ENCODE measurements at places on chromosomes 5 and 9.

- H3K4me1 ChIP-seq, result peaks cover 2% of the 10 kb centered on the region
- no peak overlapping the region for H3K4me3 ChIP-seq
- H3K36me3 ChIP-seq, result no peaks in the 10 kb centered on the region
- no peak overlapping the region for H3K27ac ChIP-seq
- DNase-seq, result no peak
These were observed 10.2 kb downstream of the CMYA5 start for GRCh38 chr5:79699763-79700400.

DNA sequence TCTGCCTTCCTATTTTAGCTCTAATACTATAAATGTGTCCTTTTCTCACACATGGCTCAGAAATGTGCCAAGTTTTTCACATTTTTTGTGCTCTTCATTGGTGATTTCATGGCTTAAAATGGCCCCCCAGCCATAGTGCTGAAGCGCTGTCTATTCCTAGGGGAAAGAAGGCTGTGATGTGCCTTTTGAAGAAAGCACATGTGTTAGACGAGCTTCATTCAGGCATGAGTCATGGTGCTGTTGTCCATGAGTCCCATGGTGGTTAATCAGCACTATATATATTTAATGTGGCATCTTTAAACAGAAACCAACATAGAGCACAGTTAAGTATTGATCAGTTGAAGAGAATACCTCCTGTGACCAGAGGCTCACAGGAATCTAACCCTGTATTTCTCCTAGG is 55.8 kb downstream of the PDE8B start:
- no peak overlapping the region for H3K4me3 ChIP-seq
- H3K27ac ChIP-seq, result no peak overlapping the region
- no peaks in the 10 kb centered on the region for H3K36me3 ChIP-seq
- peak; percentile 56 for DNase-seq
- no peaks in the 10 kb centered on the region for H3K27me3 ChIP-seq
- H3K4me1 ChIP-seq, result no peaks in the 10 kb centered on the region

DNA sequence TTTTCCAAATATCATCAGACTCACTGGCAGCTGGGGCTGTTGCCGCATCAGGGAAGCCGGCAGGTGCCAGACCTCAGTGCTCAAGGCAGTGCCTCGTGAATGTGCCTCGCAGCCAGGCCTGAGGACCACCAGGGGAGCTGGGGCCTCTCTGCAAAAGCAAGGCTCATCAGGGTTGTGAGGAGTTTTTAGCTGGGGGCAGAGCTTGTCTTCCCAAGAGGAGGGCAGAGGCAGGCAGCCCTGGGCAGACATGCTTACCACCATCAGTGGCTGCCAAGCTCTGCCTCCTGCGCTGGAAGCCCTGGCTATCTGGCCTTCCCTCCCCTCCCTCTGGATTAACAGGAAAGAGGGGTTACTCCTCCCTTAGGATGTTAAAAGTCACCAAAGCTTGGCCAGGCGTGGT is 8.8 kb upstream of the TBC1D9B start:
- H3K4me1 ChIP-seq, result peaks cover 7% of the 10 kb centered on the region
- H3K27ac ChIP-seq, result no peak overlapping the region
- H3K4me3 ChIP-seq, result no peak overlapping the region
- no peak for DNase-seq

DNA sequence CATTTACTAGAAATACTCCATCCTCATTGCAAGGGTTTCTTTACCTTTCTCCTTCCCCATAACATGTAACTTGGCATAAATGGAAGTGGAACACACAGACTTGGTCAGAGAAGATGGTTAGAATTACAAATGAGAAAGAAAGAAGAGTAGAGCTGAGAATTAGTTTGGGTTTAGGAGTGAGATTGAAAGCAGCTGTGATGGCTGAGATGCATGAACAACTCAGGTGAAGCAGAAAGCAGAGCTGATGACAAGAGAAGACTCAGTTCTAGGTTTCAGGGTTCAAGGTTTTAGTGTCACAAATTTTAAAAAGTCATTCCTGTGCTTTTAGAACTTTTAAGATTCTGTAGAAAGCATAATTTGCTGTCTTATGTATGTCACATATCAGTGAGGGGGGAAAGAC is 54.0 kb downstream of the TMEM161B start:
- no peak for DNase-seq
- no peak overlapping the region for H3K27ac ChIP-seq
- no peak overlapping the region for H3K4me3 ChIP-seq

DNA sequence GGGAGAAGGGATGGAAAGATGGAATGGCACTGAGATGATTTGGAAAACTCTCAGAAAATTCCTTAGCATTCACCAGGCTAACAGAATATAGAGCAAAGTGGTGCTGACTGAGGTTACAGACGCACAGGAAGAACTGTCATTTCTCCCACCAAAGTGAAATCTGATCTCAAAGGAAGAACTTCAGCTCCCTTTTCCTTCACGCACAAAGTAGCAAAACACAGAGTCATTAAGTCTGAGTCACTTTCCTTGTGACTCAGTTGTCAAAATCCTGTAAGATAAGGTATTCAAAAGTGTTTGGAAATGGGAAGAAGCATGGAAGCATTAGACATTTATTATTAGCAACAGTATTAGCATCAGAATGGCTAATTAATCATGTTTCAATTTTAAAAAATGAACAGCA is 11.7 kb downstream of the MPDZ start:
- peak; percentile 94 for DNase-seq
- no peak overlapping the region for H3K4me3 ChIP-seq
- no peaks in the 10 kb centered on the region for H3K27me3 ChIP-seq
- H3K36me3 ChIP-seq, result peaks cover 3% of the 10 kb centered on the region

DNA sequence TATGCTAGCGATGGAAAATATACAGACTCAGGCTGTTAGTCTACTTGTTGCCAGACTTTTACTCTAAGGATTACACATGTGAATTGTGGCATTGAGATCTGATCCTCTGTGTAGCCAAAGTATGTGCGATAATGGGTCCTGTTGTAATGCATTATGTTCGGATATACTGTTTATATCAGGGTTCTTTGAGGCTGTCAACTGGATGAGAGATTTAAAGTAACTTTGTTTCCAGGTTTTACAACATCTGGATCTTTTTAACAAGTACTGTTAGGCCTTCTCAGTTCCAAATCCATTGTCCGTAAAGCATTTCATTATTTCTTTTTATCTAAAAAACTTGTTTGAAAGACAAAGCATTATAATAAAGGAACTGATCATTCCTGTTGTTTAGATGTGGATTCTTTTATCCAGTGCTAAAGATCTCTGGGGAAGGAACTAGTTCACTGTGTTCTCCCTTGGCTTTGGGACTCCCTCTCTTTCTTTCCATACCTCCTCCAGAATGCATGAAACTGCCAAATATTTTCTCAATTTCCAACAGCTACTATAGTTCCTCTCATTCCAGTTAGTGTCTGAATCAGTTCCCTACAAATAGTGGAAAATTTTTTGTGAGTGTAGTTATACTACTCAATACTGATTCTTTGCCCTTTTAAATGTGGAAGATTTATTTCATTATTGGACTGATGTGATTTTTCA is 68.8 kb downstream of the HACD4 start:
- H3K36me3 ChIP-seq, result no peaks in the 10 kb centered on the region
- H3K27me3 ChIP-seq, result no peaks in the 10 kb centered on the region
- H3K27ac ChIP-seq, result no peak overlapping the region
- H3K4me3 ChIP-seq, result no peak overlapping the region

DNA sequence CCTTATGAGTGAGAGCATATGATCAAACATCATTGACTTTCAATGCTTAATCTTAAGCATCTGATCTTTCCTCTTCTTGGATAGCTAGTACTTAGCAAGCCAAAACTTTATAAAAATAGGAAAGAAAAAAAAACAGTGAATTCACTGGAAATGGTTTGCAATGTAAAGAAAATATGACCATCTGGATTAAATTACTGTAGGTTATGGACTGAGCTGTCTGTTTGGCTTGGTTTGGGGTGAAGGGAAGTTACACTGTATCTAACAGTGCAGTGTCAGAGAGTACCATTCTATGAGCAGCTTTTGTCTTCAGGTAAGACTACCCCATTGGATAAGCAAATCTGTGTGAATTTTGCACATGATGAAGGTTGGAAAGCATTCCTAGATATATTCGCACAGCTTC is 151.4 kb downstream of the TLE1 start:
- no peaks in the 10 kb centered on the region for H3K27me3 ChIP-seq
- H3K27ac ChIP-seq, result no peak overlapping the region
- H3K4me1 ChIP-seq, result no peaks in the 10 kb centered on the region
- H3K4me3 ChIP-seq, result no peak overlapping the region
- peak; percentile 49 for DNase-seq

DNA sequence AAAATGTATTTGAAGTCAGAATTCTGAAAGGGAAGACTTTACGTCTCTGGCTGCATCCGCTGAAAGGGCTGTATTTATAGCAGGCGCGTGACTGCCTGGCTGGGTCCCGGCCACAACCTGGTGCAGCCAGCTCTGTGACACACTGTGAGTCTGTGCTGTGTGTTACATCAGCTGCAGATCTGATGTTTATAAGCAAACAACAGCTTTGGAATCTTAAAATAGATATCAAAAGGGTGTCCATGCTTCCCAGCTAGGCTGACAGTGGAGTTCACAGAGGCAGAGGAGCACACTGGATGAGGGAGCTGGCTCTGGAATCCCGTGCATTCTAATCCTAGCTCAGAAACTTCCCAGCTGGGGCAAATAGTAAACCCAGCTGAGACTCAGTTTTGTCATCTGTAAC is 433.4 kb upstream of the BRINP1 start:
- H3K27ac ChIP-seq, result no peak overlapping the region
- no peaks in the 10 kb centered on the region for H3K36me3 ChIP-seq
- H3K27me3 ChIP-seq, result no peaks in the 10 kb centered on the region
- no peaks in the 10 kb centered on the region for H3K4me1 ChIP-seq
- no peak for DNase-seq
- no peak overlapping the region for H3K4me3 ChIP-seq

DNA sequence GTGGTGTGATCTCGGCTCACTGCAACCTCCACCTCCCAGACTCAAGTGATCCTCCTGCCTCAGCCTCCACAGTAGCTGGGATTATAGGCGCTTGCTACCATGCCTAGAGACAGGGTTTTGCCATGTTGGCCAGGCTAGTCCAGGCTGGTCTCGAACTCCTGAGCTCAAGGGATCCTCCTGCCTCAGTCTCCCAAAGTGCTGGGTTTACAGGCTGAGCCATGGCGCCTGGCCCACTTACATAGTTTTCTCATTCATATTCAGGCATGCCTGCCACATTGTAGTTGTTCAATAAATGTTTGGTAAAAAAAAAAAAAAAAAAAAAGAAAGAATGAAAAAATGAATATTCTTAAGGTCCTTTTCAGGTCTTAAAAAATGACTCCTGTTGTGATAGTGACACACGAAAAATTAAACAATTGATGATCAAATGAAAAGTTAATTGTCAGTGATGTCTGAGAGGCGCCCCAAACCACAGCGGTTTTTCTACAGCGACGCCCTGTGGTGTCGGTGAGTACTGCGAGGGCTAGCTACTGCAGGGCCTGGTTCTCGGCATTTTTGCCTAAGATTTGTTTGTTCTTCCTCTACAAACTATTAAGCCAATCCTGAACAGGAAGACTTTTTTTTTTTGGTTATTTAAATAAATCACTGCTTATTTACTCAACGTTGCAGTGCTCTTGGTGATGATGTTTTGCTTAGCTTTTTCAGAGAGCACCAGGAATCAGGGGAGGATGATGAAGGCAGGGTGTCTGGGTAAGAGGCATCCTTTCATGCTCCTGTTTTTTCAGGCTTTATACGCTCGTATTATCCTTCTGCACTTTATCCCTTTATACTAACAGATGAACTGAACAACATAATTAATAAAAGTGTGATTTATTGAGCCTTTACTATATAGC is 67.0 kb upstream of the DPYSL3 start:
- no peaks in the 10 kb centered on the region for H3K36me3 ChIP-seq
- peak; percentile 29 for DNase-seq
- H3K27ac ChIP-seq, result no peak overlapping the region
- no peak overlapping the region for H3K4me3 ChIP-seq

GRCh38 chr5:93622240-93622885 is 39.3 kb downstream of the NR2F1 start:
- no peaks in the 10 kb centered on the region for H3K4me1 ChIP-seq
- no peaks in the 10 kb centered on the region for H3K36me3 ChIP-seq
- H3K27ac ChIP-seq, result no peak overlapping the region
- no peaks in the 10 kb centered on the region for H3K27me3 ChIP-seq

GRCh38 chr5:181114844-181115778 is 15.9 kb downstream of the OR2V1 start:
- H3K36me3 ChIP-seq, result no peaks in the 10 kb centered on the region
- DNase-seq, result peak; percentile 46
- no peak overlapping the region for H3K27ac ChIP-seq
- peaks cover 21% of the 10 kb centered on the region for H3K27me3 ChIP-seq
- H3K4me1 ChIP-seq, result no peaks in the 10 kb centered on the region

GRCh38 chr9:134165357-134166315 is 1.3 kb upstream of the RNU6ATAC start:
- no peaks in the 10 kb centered on the region for H3K36me3 ChIP-seq
- H3K27me3 ChIP-seq, result no peaks in the 10 kb centered on the region
- peak; percentile 19 for DNase-seq
- no peak overlapping the region for H3K4me3 ChIP-seq

DNA sequence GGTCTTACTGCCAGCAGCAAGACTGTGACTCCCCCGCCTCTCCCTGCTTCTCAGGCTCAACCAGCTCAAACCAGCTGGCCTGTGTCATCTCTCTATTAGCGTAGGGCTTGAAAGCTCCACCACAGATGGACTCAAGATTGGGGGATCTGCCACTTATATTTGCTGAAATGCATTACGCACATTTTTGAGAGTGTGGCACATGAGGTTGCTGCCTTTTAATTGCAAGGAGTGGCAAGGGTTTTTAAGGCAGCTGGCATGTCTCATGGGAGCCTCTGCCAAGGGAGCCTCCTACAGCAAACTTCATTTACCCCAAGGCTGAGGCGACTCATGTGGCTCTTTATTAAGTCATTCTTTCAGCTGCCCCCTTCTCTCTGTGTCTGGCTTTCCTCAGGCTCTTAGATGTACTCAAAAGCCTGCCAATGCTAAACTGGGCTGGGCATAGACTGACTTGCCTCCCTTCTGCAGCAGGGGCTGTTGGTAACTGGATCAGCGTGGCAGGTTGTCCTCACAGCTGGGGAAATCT is 219.3 kb downstream of the SMARCA2 start:
- DNase-seq, result peak; percentile 21
- no peak overlapping the region for H3K4me3 ChIP-seq
- H3K4me1 ChIP-seq, result peaks cover 2% of the 10 kb centered on the region
- no peaks in the 10 kb centered on the region for H3K36me3 ChIP-seq

DNA sequence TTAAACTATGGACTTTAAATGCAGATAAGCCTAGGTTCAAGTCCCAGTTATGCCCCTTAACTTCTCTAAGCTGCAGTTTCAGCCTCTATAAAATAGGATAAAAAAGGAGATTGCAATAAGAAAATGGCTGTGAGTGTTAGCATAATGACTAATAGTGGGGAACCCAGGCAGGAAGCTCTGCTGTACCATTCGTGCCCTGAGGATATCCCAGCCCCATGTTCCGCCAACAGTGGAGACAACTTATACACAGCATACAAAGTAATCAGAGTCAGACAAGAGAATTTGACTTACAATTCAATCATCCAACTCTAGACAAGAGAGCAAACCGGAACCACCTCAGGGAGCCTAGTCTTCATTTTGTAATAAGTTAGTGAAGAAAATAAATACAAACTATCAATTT is 141.5 kb upstream of the FSTL4 start:
- H3K36me3 ChIP-seq, result no peaks in the 10 kb centered on the region
- peaks cover 9% of the 10 kb centered on the region for H3K27me3 ChIP-seq
- DNase-seq, result no peak
- no peaks in the 10 kb centered on the region for H3K4me1 ChIP-seq

- no peak for DNase-seq
- H3K27ac ChIP-seq, result no peak overlapping the region
- no peaks in the 10 kb centered on the region for H3K36me3 ChIP-seq
- no peak overlapping the region for H3K4me3 ChIP-seq
These were observed 1005.7 kb downstream of the DTWD2 start for GRCh38 chr5:117982691-117983090.

GRCh38 chr9:111056538-111056937 is 18.3 kb upstream of the LPAR1 start:
- peak; percentile 80 for DNase-seq
- H3K36me3 ChIP-seq, result no peaks in the 10 kb centered on the region
- peaks cover 2% of the 10 kb centered on the region for H3K4me1 ChIP-seq
- H3K4me3 ChIP-seq, result no peak overlapping the region
- no peak overlapping the region for H3K27ac ChIP-seq

Data from IMR-90 (cell line).